Motor neuron (in vitro differentiated cells): ENCODE measurements at places on chromosomes 2 and 18. TPM values are rescaled to one million over a fixed set of nuclear protein-coding genes. Genes with fewer than 3 reads are reported as not detected.

CCDC141 gene
- total RNA-seq = 0.38 and 0.41 TPM in 2 replicates

MALL gene
- total RNA-seq = 0.27 and 0.47 TPM in 2 replicates

SERPINB4 gene
- total RNA-seq = 0.29 TPM in 1 of 2 replicates, not detected in the other

COL5A2 gene
- 678 and 755 TPM in 2 replicates for total RNA-seq

ADD2 gene
- 47.0 and 48.6 TPM in 2 replicates for total RNA-seq

KLHL41 gene
- total RNA-seq = 0.31 and 0.43 TPM in 2 replicates

METTL8 gene
- 4.8 and 8.8 TPM in 2 replicates for total RNA-seq

HOXD13 gene
- total RNA-seq = 0.05 and 0.13 TPM in 2 replicates

SCN1A gene
- total RNA-seq = 7.9 and 37.4 TPM in 2 replicates

FN1 gene
- total RNA-seq = 11.3 and 19.3 TPM in 2 replicates

C18orf54 gene
- 4.2 and 5.4 TPM in 2 replicates for total RNA-seq

MC2R gene
- total RNA-seq = 0.15 TPM in 1 of 2 replicates, not detected in the other

AFF3 gene
- 7.2 and 7.8 TPM in 2 replicates for total RNA-seq

RSAD2 gene
- total RNA-seq = 0.94 and 1.8 TPM in 2 replicates

ATOH8 gene
- total RNA-seq = 8.1 and 8.6 TPM in 2 replicates

DSC1 gene
- total RNA-seq = 0.65 and 0.81 TPM in 2 replicates

CD8B2 gene
- 0.85 TPM in 1 of 2 replicates, not detected in the other for total RNA-seq

EDAR gene
- 0.11 and 0.19 TPM in 2 replicates for total RNA-seq

TRAK2 gene
- total RNA-seq = 10.9 and 11.8 TPM in 2 replicates

CABLES1 gene
- 2.4 and 2.5 TPM in 2 replicates for total RNA-seq

SFXN5 gene
- 6.4 and 6.5 TPM in 2 replicates for total RNA-seq

HSBP1L1 gene
- 5.3 and 6.0 TPM in 2 replicates for total RNA-seq

CMPK2 gene
- total RNA-seq = 5.9 and 6.9 TPM in 2 replicates

CCDC74B gene
- 12.2 and 12.6 TPM in 2 replicates for total RNA-seq

RNU2-63P gene
- 11.7 and 12.0 TPM in 2 replicates for total RNA-seq

CHRNG gene
- 0.75 and 1.3 TPM in 2 replicates for total RNA-seq

COL6A3 gene
- total RNA-seq = 0.04 and 3.1 TPM in 2 replicates

CNRIP1 gene
- 35.1 and 39.2 TPM in 2 replicates for total RNA-seq

TET3 gene
- 10.9 and 13.3 TPM in 2 replicates for total RNA-seq

CRYBA2 gene
- total RNA-seq = 6.4 and 11.2 TPM in 2 replicates

SLC25A12 gene
- 21.1 and 22.8 TPM in 2 replicates for total RNA-seq

RAB6C gene
- total RNA-seq = 0.54 TPM in 1 of 2 replicates, not detected in the other

GALR1 gene
- 2.1 and 3.5 TPM in 2 replicates for total RNA-seq

SCN3A gene
- total RNA-seq = 36.8 and 39.8 TPM in 2 replicates

STPG4 gene
- total RNA-seq = 0.66 and 1.3 TPM in 2 replicates

GPAT2 gene
- total RNA-seq = 3.2 and 5.9 TPM in 2 replicates

IL1R1 gene
- 0.73 and 0.85 TPM in 2 replicates for total RNA-seq

SIX2 gene
- total RNA-seq = 0.05 and 0.25 TPM in 2 replicates

MAL gene
- total RNA-seq = 1.8 and 2.9 TPM in 2 replicates

IL18RAP gene
- total RNA-seq = 0.57 and 0.58 TPM in 2 replicates

MOCOS gene
- total RNA-seq = 8.4 and 14.4 TPM in 2 replicates
